ENCODE measurements at places on chromosomes 1 and 21.
A peak's percentile ranks its signal among the peaks of the same experiment; 100 is the strongest.

DNA sequence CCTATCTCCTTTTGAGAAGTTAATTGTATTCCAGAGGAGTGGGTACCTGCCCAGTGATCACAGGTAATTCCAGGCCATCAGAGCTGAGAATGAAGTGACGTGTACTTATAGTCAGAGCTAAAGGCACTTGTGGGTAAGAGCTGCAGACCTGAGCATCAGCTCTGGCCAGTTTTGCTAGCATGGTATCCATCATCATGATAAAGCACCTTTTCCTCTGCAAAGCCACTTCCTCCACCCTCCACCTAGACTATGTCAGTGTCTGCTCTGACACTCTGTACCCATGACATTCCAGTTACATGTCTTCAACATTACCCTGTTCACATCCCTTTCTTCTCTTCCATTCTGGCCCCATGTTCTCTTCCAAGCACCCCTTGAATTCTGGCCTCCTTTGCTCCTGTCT lies 157.3 kb downstream of the GRIK3 start:
- no peak for DNase-seq

DNA sequence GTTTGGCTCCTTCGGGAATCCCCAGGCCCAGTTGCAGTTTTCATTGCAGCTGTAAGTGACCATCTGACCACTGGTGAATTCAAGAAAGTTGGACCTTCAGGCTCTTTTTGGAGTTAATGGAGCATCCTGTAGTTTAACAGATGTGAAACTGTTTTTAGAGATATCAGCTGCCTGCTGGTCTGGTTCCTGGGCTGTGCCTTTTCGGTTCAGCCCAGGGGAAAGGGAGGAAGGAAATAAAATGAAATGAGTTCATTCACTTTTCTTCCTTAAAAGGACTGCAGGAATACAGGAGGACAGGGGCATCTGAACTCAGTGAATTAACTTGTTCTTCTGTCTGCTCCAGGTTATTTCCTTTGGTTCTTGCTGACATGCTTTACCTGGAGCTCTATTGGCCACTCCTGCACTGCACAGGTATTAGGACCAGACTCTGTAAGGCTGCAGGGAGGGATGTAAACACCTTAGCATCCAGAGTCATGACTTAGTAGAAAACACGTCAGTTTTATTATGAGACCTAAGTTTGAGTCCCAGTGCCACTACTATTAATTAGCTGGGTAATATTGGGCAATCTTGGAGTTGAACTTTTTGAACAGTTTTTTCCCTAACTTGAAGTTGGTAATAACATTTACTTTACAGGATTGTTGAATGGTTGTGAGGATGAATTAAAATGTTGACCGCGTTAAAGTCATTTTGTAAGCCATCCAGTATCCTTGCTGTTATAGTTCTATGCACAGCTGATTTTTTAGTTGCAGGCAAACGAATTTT lies 83.6 kb downstream of the LRRC8D start:
- peak; percentile 50 for DNase-seq

- DNase-seq, result no peak
Measured at GRCh38 chr1:199290186-199290585, 651.3 kb downstream of the PTPRC start.

DNA sequence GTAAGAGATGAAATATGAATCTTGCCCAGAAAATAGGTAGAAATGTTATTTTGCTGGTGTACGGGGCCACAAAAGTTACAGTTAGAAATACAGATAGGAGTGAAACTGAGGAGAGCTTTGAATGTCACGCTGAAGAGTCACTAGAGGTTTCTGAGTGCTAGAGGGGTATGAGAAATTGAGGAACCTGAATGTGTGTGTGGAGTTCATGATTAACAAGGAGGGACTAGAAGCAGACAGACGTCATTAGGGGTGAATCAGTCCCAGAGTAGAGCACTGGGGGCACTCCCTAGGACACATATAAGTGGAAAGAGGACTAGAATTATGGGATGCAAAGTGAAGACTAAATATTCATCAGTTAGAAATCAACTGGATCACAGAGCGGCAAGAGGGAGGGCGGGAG lies 188.9 kb upstream of the MAP1LC3C start:
- DNase-seq, result no peak

DNA sequence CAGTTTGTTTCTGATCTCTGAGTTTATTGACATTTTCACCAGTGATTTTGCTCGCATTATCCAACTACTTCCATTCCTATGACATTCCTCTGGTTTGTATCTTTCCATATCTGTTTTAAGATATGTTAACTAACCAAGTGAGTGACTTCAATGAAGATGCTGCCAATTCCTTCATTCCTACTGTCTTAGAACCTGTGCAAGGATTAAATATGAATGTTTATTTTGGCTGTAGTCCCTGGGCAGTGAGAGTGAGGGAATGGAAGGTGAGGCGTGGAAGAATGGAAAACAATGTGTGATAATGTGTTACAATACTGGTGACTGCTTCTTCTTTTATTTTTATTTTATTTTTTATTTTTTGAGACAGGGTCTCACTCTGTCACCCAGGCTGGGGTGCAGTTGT lies 183.0 kb downstream of the SDCCAG8 start:
- no peak for DNase-seq

GRCh38 chr1:224873434-224874369 lies 55.8 kb upstream of the DNAH14 start:
- DNase-seq, result no peak

GRCh38 chr1:3000671-3001470 lies 20.4 kb upstream of the ACTRT2 start:
- no peak for DNase-seq

GRCh38 chr1:42876009-42876408 lies 29.6 kb downstream of the ZNF691 start:
- no peak for DNase-seq

DNA sequence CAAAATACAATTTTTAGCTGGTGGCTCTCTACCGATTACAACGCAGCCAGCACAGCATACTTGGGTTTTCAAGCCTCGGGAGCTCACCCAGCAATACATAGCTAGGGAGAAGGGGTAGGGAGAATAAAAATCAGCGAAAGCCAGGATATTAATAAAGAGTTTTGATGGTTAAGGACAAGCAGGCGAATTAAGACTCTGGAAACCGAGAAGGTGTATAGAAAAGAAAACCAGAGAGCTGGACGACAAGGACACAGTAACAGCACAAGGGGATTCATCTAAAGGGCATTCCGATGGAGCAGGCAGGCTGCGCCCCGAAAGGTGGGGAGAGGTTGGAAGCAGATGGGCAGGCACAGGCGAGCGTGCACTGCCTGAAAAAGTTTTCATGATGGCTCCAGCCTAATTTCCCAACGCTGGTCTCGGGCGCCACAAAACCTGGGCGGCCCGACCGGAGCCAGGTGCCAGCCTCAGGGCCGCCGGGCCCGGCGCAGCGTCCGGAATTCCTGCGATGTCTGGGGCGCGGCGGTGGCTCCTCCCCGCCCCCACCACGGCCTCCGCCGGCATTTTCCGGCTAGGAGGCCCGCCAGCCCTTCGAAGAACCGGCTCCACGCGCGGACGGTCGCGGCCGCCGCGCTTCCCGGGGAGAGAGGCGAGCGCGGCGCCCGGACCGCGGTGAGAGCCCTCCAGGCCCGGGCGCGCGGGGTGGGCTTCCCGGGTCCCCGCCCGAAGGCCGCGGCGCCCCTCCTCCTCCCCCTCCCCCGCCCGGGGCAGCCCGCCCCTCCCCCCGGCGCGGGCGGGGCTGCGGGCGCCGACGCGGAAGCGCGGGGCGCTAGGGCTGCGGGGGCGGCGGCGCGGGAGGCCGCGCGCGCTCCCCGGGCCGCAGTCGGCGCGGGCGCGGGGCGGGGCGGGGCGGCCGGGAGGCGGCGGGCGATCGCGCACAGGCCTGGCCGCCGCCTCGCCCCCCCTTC lies 774 bp upstream of the DYRK1A start:
- peak; percentile 73 for DNase-seq

- no peak for DNase-seq
Measured at GRCh38 chr1:2506901-2507565, 19.4 kb downstream of the PANK4 start.

DNA sequence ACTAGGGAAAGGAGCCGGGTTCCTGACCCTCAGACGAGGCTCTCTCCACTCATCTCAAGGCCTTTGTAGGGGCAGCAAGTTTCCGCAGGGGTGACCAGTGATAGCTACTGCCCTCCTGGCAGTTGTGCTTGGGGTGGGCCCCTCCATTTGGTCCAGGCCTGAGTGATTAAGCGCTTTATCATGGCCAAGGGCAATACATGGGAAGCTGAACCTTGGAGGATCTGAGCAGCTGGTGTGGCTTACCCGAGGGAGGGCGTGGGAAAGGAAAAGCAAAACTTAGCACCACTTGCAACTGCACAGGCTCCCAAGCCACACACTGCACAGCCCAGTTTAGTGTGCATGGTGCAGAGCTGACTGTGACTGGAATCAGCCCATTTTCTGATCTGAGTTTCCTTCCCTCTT lies 47.8 kb downstream of the GADD45A start:
- DNase-seq, result peak; percentile 93

DNA sequence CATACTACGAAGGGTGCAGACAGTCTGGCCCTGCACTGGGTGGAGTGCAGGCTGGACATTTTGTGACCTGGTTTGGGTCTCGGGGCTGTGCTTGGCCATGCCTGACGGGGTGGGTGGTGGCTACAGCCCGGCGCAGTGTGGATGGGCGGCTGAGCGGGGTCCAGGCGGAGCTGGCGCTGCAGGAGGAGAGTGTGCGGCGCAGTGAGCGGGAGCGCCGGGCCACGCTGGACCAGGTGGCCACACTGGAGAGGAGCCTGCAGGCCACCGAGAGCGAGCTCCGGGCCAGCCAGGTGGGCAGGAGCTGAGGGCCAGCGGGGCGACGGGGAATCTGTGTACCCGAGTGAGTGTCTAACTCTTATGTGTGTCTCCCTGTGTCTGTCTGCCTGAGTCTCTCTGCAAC lies 14.1 kb downstream of the MFAP2 start:
- DNase-seq, result no peak

GRCh38 chr1:183188240-183188639 lies 2.2 kb downstream of the LAMC2 start:
- no peak for DNase-seq

GRCh38 chr1:207282058-207282457 lies 39.4 kb upstream of the CD55 start:
- DNase-seq, result peak; percentile 11

GRCh38 chr1:172906778-172907592 lies 143.8 kb downstream of the TNFSF18 start:
- DNase-seq, result peak; percentile 16

GRCh38 chr1:178868706-178869105 lies 2.2 kb downstream of the ANGPTL1 start:
- no peak for DNase-seq

DNA sequence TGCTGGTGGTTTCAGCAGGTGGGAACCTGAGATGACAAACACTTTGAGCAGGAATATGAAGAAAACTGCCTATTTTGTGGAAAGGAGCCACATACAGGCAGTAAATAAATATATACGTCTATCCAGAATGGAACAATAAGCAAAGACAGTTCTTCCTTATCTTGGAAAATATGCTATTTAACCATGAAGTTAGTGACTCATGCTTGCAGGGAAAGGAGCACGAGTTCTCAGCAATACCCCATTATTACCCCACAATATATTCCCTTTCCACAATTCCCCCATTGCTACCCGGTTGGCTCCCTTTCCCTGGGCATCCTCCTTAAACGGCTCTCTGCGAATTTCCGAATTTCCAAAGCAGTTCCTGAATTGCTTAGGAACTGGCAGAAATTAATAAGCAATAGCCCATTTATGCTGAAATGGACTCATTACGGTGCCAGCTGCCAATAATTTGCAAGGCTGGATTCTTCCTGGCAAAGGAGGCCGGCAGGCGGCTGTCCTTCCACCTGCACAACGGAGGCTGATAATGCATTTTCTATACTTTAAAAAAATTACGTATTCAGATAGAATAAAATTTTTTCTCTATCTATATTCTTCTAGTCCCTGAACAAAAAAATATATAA lies 65.4 kb downstream of the TIAM1 start:
- DNase-seq, result no peak

DNA sequence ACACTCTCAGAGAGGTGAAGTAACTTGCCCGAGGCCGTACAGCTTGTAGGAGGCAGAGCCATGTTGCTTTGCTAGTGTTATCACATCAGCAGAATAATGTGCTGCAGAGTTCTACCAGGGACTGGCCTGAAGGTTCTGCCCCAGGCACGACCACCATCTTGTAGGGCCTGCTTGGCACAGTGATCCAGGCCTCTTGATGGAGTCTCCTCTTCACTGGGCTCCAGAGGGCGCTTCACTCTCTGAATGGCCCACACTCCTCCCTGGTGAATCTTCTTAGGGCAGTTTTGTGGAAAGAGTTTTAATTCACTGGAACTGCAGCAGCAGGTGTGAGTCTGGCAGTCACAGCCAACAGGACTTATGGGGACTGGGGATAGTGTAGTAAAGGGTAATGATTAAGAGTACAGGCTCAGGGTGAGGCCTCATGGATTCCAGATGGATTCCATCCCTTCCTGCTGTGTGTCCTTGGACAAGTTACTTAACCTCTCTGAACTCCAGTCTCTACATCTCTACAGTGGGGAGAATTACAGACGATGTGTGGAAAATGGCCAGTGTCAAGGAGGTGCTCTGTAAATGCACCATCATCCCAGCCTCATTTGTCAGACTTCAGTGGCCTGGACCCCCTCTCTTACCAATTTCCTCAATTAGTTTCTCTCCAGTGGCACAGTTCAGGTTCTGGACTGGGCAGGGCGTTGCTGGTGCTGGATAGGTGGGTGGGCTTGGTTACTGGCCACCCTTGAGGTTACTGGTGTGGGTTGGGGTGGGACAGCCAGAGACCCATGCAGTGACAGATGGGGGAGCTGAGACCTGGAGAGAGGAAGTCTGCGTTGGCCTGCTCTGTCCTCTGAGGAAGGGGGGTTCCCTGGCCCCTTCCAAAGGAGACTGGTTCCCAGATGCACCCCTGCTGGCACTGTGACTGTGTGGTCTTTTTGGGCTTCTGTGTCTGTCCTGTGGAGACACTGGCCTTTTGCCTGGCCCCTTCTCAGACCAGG lies 45.9 kb upstream of the CSF3R start:
- DNase-seq, result peak; percentile 12

DNA sequence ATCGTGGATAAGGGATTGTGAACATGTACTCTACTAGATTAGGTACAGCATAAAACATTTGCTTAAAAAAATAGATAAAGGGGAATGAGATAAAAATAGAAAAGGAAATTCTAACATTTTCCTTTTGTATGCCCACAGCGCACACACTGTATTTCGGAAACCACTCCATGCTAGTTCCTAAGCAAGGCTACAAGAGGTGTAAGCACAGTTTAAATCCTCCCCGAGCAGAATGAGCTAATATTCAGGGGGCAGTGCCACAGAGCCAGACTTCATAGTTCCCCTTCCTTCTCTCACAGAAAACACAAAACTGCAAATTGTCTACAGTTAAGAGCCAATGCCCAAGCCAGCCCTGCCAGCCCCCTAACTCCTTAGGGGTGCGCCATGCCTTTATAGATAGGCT lies 159.4 kb downstream of the ZNF281 start:
- peak; percentile 10 for DNase-seq

GRCh38 chr1:63522891-63523728 lies at the start of the genes EFCAB7 and ITGB3BP:
Gene EFCAB7 (plus strand): TSS chr1:63523525. CDS start chr1:63525573, 2,048 bp downstream.
Gene ITGB3BP (minus strand): TSS chr1:63523225. CDS start chr1:63523133, 92 bp downstream.
- DNase-seq, result peak; percentile 89

GRCh38 chr1:242523719-242524570 lies 552 bp downstream of the PLD5 start:
- no peak for DNase-seq

All from Kasumi-1 (cell line).